Pulmonary artery endothelial cell (primary cell): ENCODE measurements at places on chromosomes 3 and 15. TPM values are rescaled to one million over a fixed set of nuclear protein-coding genes. Genes with fewer than 3 reads are reported as not detected.

- peak; percentile 7 for DNase-seq
Measured at GRCh38 chr15:51227940-51228732, 110.3 kb downstream of the CYP19A1 start.

The HHATL gene
- total RNA-seq: not detected in 2 replicates

GRCh38 chr3:176561826-176562225 is 635.5 kb downstream of the TBL1XR1 start:
- DNase-seq: no peak

The ATP13A4 gene
- 0.07 TPM in 2 replicates for total RNA-seq

DNA sequence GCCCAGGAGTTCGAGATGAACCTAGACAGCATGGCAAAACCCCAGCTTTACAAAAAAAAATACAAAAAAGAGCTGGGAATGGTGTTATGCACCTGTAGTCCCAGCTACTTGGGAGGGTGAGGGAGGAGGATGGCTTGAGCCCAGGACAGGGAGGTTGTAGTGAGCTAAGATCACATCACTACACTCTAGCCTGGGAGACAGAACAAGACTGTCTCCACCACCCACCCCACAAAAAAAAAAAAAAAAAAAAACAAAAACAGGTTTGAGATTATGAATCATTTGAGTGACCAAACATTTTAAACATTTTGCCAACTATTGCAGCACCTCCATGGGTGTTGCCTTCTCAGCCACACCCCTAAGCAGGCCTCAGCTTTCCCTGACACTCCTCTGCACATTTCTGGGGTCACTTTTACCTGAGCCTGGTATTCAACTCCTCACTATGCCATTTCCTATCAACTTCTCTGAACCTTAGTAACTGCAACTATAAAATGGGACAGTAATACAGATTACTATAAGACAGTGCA is 41.8 kb downstream of the IL5RA start:
- no peak for DNase-seq

The ZNF501 gene
- 3.6 and 6.7 TPM in 2 replicates for total RNA-seq

GRCh38 chr15:57924598-57924997 is 140.9 kb downstream of the ALDH1A2 start:
- no peak for DNase-seq

The FGF12 gene
- 1.3 and 1.8 TPM in 2 replicates for total RNA-seq

- no peak for DNase-seq
Measured at GRCh38 chr3:43309372-43310305, 23.3 kb downstream of the SNRK start.

- no peak for DNase-seq
Measured at GRCh38 chr15:39770748-39771689, 11.6 kb downstream of the FSIP1 start.

The THSD4 gene
- 19.0 and 35.2 TPM in 2 replicates for total RNA-seq

DNA sequence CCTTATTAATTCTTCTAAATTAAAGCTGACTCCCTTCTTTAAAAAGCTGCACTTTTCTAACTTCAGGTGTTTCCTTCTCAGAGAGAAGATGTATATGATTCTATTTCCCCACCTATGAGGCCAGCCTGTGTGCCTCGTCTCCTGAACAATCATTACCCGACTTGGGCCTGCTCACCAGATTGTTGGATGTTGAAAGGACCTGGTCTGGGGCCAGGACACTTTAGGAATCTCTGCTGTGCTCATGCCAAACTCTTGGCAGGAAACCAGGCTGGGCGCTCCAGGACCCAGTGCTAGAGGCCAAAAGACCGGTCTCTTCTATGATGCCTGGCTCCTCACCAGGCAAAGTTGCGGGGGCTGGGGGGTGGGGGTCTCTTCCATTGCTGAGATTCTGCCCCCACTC is 16.9 kb upstream of the LRRC31 start:
- DNase-seq: no peak

GRCh38 chr3:44184319-44184953 is 57.2 kb upstream of the TOPAZ1 start:
- no peak for DNase-seq

DNA sequence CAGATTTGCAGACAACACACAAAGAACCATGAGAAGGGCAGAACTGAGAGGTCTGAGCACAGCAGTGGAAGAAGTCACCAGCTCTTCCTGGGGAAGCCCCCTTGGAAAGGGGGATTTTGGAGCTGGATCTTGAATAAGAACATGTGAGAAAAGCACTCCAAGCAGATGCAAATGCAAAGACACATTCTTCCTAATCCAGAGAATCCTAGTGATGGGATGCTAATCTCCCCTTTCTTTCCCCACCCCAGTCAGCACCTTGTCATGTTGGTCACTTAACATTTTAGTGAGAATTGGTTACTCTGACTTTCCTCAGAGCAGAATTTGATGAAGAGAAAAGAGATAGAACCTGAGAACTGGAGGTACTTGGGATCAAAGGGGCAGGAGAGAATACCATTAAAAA is 148.5 kb downstream of the SSR3 start:
- DNase-seq: no peak

GRCh38 chr15:63083044-63083443 is 38.6 kb upstream of the LACTB start:
- DNase-seq: no peak

- DNase-seq: no peak
Measured at GRCh38 chr15:52348056-52348745, 52.6 kb upstream of the MYO5C start.

The NR1I2 gene
- total RNA-seq: 0.11 TPM in 1 of 2 replicates, not detected in the other

DNA sequence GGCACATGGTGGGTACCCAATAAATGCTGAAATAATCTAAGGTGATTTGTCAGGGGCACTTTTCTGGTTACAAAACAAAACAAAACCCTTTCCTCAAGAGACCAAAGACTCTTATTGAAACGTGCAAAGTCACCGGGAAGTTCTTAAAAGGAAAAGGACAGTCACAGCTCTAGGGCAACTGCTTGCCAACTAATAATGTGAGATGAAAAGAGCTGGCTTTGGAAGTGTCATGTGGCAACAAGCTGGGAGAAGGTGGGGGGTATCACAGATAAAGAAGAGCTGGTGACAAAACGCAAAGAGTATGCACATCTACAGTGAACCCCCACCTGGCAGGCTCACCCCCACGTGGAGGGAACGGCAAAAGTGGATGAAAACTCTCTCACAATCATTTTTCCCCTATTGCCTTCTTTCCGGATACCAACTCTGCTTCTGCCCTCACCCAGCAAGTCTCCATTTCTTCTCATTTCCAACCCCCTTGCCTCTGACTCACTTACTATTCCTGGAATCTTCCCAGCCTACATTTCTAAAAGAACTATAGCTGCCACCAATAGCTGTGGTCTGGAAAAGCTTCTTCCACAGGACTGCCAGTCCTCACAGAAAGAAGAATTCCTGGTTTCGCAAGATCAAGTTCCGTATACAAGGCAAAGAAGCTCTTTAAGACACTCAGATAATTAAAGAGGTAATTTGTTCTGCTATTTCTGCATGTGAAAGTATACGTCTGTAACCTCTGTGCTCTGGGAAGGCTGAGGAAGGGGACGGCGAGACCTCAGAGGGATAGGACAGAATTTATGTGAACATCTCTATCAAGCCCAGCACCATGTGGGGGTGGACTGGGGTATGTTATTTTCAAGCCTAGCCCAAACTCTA is 21.8 kb upstream of the ANPEP start:
- DNase-seq: no peak

- DNase-seq: peak; percentile 47
Measured at GRCh38 chr3:23159929-23160328, 43.2 kb upstream of the UBE2E2 start.

The ASB14 gene
- under 0.01 TPM in 1 of 2 replicates, not detected in the other for total RNA-seq

DNA sequence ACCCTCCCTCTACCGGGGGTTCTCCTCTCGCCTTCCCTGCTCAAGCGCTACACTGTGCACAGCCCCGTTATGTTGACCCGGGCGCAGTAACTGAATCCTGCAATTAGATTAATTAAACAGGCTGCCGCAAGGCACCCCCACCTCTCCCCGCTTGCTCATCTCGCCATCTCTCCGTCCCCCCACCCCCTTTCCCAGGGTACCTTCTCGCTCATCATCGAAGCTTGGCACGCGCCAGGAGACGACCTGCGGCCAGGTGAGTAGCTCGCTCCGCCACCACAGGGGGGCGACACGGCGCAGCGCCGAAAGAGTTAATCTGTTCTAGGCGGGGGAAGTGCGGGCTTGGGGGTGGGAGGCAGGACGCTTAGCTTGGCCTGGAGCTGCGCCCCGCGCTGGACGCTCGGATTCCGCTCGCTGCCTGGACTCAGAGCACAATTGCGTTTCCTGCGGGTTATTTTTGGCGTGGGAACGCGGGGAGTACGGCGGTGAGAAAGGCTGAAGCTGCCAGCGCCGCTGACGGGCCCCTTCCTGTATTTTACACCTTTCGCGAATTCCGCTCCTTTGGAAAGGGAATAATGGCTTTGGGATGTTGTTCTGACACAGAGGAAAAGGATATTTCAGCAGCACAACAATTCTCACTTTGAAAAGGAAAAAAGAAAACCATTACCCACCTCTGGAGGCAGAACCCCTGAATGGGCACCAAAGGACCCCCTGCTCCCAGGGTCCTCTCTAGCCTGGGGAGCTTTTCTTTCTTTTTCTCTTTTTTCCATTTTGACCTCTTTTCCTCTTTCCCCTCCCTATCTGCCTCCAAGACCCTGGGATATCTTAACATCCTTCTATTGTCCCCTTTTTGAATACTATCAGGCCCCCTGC is 1.5 kb downstream of the DLL4 start:
- DNase-seq: peak; percentile 84

The CSTA gene
- not detected in 2 replicates for total RNA-seq

DNA sequence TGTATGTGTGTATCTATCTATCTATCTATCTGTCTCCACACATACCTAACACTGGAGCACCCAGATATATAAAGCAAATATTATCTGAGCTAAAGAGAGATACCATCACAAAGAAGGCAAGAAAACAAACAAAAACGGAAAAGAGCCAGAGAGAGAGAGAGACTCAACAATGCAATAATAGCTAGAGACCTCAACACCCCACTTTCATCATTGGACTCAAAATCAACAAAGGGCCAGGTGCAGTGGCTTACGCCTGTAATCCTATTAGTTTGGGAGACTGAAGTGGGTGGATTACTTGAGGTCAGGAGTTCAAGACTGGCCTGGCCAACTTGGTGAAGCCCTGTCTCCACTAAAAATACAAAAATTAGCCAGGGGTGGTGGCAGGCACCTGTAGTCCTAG is 23.4 kb downstream of the NCBP2 start:
- no peak for DNase-seq

- DNase-seq: no peak
Measured at GRCh38 chr15:65470866-65471265, 46.6 kb downstream of the DPP8 start.

- DNase-seq: no peak
Measured at GRCh38 chr3:105791131-105791530, 77.7 kb downstream of the CBLB start.

The RFT1 gene
- 25.3 and 32.6 TPM in 2 replicates for total RNA-seq

The CCK gene
- total RNA-seq: not detected in 2 replicates

DNA sequence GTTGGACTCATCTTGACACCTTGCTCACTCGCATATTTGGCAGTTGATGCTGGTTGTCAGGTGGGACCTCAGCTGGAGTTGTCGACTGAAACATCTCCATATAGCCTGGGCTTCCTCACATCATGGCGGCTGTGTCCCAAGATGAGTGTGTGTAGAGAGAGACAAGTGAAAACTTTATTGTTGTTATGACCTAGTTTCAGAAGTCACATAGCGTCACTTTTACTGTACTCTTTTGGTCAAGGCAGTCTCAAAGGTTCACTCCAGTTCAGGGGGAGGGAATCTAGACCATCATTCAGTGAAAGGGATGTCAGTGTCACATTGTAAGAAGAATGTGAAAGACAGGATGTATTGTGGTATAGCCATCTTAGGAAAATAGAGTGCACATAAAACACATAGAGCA is 214.2 kb downstream of the ITPR1 start:
- DNase-seq: no peak

The CD80 gene
- not detected in 2 replicates for total RNA-seq

DNA sequence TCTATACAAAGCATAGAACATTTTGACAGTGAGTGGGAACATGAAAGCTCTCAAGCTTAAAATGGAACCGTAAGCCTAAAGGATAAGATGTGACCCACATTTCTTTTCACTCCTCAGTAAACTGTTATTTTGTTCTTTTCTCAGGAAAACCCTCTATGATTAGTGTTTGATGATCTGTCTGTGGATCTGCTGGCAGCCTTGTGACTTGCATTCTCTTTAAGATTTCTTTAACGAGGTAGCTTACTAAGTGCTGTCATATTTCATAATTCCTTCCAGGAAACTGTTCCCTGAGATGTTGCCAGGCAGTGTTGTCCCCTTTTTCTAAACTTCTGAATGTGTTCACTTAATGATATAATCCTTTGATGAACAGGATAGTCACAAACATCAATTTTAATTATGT is 167.6 kb downstream of the PYDC2 start:
- DNase-seq: no peak

DNA sequence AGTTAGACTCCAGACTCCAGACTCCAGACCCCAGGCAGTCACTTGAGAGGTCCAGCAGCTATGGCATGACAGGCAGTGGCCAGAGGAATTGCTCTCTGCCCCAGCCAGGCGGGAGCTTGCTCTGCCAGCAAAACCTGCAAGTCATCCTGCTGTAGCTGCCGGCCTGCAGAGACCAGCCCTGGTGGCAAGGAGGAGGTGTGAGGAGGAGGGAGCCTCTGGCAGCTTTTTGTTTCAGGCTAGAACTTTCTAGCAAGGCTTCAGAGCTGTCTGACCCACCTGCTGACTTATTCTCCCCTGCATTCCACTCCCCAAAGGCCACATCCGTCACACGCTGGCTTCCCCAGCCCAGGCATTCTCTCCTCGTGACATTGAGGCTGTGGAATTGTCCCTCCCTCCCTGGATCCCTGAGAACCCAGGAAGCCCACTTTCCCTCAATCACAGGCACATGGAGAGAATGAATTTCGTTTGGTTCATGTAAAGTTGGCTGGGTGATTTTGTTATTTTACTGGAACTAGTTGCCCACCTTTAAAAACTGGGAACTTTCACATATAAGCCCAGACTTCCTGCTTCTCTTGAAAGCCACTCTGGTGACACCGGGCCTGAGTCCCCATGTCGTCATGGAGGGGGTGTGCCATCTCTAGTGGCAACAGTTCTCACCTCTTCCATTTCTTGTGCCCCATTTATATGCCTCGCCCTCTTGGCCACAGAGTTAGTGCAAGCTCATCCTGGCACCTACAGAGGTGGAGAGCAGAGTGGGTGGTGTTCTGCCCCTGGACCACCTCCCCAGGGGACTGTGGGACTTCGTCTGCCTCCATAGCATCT is 82.7 kb downstream of the ABHD5 start:
- DNase-seq: no peak

- no peak for DNase-seq
Measured at GRCh38 chr3:133991637-133992036, 38.1 kb downstream of the SLCO2A1 start.

GRCh38 chr3:46703013-46703520 is 1.9 kb downstream of the TMIE start:
- no peak for DNase-seq

The ZNF660 gene
- total RNA-seq: 0.59 and 2.4 TPM in 2 replicates
